Progenitor cell of endocrine pancreas (in vitro differentiated cells): ENCODE measurements at places on chromosomes 3 and 15.

DNA sequence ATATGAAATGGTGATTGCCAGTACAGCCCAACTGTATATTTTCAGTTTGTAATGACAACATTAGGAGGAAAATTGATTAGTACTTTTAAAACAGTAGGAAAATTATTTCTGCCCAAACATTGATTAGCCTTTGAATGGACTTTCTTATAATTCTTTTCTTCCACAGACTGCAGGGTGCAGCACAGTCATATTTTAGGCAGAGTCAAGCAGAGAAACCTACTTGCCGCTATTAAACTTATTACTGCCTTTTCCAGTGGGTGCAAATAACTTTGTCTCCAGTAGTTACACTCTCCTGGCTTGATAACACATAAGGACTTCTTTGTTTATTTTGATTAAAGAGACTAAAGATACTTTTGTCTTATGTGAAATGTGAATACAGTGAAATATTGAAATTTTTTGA is 85.4 kb downstream of the PPM1L start:
- DNase-seq: no peak

DNA sequence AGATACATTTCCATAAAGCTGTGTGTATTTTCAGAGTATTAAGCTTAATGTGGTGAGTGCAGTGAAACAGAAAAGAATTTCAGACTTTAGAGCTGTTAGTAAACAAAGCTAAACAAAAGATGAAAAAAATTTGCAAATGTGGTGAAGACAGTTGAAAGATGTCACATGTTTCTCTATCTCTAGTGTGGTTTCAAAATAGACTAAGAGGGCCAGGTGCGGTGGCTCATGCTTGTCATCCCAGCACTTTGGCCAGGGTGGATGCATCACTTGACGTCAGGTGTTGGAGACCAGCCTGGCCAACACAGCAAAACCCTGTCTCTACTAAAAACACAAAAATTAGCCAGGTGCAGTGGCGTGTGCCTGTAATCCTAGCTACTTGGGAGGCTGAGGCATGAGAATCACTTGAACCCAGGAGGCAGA is 466.0 kb upstream of the NR2F2 start:
- DNase-seq: no peak

GRCh38 chr3:12476238-12476897 is 7.9 kb upstream of the TSEN2 start:
- no peak for DNase-seq

DNA sequence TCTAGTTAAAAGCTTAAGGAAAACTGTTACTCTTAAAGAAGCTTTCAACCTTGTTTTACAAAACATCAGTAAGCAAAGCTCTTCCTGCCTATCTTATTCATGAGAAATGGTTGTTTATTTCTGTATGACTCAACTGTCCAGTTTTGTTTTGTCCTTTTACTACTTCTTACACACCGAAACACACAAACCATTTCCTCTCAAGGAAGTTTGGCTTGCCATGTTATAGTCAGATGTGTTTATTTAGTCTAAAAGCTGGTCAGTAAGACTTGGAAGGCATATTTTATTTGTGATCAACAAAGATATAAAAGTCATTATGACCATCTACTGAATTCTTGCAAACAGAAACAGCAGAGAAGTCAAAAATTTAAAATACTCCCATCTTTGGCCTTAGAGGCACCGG is 53.2 kb upstream of the RBSN start:
- DNase-seq: no peak

GRCh38 chr3:22846566-22846965 is 356.6 kb upstream of the UBE2E2 start:
- no peak for DNase-seq

GRCh38 chr15:42741710-42742109 is 4.8 kb upstream of the CDAN1 start:
- no peak for DNase-seq

DNA sequence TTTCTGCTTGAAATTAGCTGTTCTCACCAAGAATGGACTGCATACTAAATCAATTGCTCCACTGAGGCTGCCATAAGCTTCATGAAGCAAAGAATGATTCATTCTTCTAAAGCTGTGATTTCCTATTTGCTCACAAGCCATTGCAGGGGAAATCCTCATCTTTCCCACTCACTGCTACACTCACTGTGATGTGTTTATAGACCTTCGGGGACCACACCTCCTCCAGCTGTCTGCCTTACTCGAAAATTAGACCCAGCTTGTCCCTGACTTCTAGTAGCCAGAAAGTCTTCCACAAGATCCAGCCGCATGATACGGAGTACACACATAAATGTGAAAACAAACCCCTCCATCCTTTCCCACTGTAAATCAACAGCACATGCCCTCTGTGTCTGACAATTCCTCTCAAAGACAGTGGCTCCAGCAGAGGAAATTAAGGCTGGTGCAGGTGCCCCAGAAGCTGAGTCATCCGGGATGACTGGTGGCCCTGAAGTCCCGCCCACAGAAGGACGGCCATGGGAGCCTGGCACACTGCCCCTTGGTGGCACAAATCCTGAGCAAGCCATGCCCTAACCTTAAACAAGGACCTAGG is 172.0 kb downstream of the STT3B start:
- DNase-seq: no peak

DNA sequence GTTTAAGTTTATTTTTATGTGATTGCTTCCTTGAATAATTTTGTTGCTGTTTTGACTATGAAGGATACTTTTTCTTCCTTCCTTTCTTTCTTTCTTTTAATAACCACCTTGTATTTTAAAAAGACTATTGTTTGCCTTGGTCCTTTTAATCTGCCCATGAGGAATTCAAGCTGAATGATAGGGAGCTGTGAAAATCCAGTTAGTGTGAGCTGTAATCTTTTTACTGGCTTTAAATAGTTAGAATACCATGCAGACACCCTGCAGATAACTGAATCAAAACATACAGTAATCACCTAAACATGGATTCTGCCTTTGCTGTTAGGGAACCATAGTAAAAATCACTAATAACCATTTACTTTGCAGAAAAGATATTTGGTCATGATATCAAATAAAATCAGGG is 110.7 kb downstream of the RSRC1 start:
- DNase-seq: no peak

GRCh38 chr3:124814620-124815421 is 72.3 kb downstream of the ITGB5 start:
- DNase-seq: no peak

DNA sequence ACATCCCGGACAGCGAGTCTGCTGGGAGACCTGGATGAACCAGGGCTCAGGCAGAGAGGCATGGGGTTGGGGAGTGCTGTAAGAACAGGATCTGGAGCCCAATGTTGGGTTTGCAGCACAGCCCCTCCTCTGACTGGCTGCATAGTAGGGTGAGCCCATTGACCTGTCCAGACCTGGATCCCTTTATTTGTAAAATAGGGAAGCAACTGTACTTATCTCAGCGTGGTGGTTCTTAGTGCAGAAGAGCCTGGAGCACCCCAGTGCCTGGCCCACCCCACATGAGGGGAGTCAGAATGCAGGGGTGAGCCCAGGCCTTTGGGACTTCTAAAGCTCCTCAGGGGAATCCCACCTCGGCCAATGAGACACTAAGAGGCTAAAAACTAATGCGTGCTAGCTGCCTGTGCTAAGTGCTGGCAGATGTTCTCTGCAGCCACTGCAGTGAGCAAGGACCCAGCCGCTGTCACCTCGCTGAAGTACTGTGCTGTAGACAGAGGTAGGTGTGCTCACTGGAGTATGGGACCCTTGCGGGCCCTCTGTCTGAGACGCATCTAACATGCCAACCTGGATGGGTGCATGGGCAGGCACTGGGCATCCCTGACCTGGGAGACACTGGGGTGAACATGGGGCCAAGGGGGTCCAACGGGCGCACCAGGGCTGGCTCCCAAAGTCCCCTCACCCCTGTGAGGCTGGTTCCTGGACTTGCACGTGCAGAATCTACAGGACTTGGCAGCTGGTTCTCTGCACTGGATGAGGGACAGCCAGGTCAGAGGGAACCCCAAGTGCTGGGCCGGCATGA is 95.6 kb downstream of the ATP10A start:
- no peak for DNase-seq

GRCh38 chr15:60047701-60048100 is 43.6 kb downstream of the FOXB1 start:
- no peak for DNase-seq

- no peak for DNase-seq
These were observed 305.1 kb downstream of the LSAMP start for GRCh38 chr3:116140100-116140689.

- DNase-seq: no peak
These were observed 731.6 kb downstream of the NAALADL2 start for GRCh38 chr3:175590745-175591144.

DNA sequence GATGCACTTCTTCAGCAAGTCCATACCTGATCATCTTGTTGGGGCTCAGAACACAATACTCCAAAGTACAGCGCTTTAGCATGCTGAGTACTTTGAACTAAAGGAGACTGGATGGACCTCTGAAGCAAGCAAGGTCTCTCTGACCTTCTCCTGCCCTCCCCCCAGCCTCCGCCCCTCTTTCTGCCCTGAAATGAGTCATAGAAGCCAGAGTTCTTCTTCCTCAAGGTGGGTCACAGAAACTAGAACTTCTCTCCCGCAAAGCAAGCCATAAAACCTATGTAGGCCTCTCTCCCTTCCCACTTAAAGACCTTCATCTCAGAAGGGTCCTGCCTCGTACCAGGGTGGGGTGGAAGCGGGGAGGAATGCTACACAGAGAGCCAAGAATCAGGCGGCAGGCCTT is 230.5 kb upstream of the PROK2 start:
- DNase-seq: no peak

GRCh38 chr3:16374047-16374934 is 109.3 kb downstream of the OXNAD1 start:
- DNase-seq: no peak

DNA sequence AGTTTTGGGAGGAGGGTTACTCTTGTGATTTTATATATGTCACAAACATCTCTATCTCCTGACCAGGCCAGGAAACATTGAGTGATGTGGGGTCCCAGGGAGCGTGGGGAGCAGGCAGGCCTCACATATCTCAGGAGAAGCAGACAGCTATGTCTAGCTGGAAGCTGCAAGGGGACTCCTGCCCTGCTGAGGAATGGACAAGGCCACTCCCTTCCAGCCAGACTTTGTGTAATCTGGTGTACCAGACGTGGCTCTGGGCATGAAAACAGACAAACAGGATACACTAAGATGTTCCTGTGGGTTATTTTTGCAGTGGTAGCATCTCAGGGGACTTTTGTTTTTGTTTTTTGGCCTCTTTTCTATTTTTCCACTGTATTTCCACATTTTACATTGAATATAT is 23.2 kb downstream of the CYP8B1 start:
- DNase-seq: no peak

DNA sequence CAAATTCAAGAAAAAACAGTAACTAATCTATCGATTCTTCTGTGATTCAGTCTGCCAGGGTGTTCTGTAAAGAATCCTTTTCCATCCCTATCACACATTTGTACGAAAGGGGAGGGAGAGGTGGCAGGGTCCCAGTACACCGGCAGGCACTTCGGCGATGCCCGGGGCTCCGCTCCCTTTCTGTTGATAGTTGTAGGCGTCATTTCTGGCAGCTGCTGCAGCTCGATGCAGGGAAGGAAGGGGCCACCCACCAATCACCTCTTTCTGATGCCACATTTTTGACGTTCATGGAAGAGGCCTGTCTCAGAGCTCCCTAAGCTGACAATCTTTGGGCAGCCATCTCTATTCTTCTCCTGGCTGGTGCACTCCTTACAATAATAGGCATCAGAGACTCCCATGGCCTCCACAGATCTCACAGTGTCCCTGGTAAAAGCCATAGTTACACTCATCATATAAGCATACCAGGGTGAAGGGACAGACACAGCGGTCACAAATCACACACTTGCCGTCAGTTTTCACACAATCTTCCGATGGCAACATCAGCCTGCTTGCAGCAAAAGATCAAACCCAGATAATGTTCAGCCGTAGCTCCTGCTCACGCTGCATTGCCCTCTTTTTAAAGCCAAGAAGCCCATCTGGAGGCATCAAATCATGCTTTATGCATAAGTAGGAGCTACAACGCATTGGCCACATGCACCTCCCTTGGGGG is 60.8 kb upstream of the ZBTB38 start:
- DNase-seq: no peak

- DNase-seq: no peak
These were observed 268.9 kb downstream of the UACA start for GRCh38 chr15:70494517-70494851.
